ENCODE measurements at places on chromosomes 6 and 20.

GRCh38 chr6:18485660-18486435 lies 98.7 kb downstream of the RNF144B start:
- no peak for DNase-seq

GRCh38 chr6:8335381-8335780 lies 100.0 kb downstream of the SLC35B3 start:
- DNase-seq: peak; percentile 4

GRCh38 chr6:170056278-170056711 lies 234.6 kb downstream of the DLL1 start:
- DNase-seq: no peak

DNA sequence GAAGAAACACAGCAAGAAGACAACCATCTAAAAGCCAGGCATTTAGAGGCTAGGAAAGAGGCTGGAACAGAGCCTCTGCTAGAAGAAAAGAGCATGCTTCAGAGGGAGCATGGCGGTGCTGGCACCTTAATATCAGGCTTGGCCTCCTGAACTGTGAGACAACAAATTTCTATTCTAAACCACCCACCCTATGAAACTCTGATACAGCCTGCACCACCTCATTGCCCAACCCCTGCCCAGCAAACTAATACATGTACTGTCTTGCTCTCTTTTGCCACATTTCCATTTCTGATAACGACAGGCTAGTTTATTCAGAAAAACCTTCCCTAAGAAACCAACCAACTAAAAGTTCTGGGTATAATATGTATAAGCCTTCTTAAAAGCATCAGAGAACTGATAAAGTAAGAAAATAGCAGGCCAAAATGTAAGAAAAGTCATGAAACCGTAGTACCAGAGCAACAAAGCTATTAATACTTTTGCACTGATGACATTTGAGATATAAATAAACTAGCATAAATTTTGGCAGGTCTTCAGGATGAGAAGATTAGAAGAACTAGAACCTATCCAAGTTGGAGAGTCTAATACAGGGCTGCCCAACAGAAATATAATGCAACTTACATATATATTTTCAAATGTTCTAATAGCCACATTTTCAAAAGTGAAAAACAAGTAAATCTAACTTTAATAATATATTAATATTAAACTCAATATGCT lies 184.7 kb upstream of the HSF2 start:
- DNase-seq: no peak

- peak; percentile 19 for DNase-seq
These were observed 529.3 kb downstream of the QKI start for GRCh38 chr6:163943607-163944385.

DNA sequence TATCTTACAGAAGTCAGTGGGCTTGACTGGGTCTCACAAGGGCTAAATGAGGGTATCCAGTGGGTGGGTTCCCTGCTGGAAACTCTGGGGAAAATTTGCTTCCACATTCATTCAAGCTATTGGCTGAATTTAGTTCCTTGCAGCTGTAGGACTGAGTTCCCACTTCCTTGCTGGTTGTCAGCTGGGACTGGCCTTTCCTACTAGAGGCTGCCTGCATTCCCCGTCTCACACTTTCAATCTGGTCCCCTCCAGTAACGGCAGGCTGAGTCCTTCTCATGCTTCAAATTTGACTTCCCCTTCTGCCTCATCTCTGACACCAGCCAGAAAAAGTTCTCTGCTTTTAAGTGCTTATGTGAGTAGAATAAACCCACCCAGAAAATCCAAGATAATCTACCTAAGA lies 4.4 kb downstream of the CSNK2A1 start:
- no peak for DNase-seq

- no peak for DNase-seq
These were observed 4.0 kb downstream of the DSP start for GRCh38 chr6:7545316-7546019.

- no peak for DNase-seq
These were observed 66.5 kb downstream of the PTPRT start for GRCh38 chr20:43123180-43123579.

- no peak for DNase-seq
These were observed 189.7 kb downstream of the COL9A1 start for GRCh38 chr6:70113171-70113570.

DNA sequence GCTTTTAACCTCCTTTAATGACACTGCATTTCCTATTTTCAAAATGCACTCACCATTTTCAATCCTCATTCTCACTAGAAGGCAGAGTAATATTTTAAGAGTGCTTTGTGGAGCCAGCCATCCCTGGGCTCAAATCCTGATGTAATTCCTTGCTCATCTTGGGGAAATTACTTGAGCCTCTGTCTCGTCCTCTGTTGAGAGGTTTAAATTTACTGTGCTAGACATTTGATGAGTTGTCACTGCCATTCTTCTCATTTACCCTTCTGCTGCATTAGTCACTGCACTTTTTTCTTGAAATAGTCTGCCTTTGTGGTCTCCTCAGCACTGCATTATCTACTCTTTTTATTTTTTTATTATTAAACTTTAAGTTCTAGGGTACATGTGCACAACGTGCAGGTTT lies 150.0 kb upstream of the HDDC2 start:
- DNase-seq: peak; percentile 11

DNA sequence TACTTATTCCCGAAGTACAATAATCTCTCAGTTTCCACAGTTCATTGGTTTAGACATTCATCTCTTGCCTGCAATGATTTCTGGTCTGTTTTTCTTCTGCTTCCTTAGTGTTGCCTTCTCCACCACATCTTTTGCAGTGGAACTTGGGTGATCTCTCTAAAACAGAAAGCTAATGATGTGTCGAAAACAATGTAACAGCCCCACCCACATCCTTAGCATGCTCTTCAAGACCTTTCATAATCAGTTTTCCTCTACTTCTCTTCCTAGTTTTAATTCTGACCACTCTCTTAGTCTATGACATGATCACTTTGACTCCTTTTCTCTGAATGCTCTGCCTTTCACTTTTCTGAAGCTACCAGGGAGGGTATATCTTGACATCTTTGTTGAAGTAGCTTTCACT lies 1007.9 kb upstream of the CITED2 start:
- DNase-seq: no peak
